Ureter (tissue), 1 donor: ENCODE measurements at places on chromosomes 1 and 21.

DNA sequence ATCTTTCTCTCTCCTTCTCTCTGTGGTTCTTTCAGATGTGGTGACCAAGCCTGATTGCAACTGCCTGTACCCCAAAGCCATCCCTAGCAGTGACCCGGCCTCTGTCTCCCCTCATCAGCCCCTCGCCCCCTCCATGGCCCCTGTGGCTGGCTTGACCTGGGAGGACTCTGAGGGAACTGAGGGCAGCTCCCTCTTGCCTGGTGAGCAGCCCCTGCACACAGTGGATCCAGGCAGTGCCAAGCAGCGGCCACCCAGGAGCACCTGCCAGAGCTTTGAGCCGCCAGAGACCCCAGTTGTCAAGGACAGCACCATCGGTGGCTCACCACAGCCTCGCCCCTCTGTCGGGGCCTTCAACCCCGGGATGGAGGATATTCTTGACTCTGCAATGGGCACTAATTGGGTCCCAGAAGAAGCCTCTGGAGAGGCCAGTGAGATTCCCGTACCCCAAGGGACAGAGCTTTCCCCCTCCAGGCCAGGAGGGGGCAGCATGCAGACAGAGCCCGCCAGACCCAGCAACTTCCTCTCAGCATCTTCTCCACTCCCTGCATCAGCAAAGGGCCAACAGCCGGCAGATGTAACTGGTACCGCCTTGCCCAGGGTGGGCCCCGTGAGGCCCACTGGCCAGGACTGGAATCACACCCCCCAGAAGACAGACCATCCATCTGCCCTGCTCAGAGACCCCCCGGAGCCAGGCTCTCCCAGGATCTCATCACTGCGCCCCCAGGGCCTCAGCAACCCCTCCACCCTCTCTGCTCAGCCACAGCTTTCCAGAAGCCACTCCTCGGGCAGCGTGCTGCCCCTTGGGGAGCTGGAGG, 12.7 kb downstream of the CSF1 start:
- no peak for DNase-seq

GRCh38 chr1:201361652-201362504, 15.6 kb downstream of the TNNT2 start:
- no peak for DNase-seq

DNA sequence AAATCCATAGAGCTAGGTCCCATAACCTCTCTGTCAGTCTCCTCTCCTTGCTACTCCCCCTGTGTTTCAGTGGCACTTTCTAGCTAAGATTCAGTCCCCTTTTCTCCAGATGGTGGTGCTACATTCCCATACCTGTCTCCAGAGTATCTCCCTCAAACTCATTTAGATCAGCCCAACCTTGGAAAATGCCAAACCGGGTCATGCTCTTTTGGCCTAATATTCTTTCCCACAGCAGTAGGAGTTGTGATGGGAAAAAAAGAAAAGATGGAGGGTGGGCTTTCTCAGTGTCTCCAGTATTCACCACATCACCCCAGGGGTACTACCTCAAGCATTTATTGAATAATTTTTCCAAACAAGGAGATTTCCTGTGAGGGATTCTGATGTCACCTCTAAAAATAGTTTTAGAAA, 3.2 kb upstream of the RXFP4 start:
- DNase-seq: peak; percentile 45

DNA sequence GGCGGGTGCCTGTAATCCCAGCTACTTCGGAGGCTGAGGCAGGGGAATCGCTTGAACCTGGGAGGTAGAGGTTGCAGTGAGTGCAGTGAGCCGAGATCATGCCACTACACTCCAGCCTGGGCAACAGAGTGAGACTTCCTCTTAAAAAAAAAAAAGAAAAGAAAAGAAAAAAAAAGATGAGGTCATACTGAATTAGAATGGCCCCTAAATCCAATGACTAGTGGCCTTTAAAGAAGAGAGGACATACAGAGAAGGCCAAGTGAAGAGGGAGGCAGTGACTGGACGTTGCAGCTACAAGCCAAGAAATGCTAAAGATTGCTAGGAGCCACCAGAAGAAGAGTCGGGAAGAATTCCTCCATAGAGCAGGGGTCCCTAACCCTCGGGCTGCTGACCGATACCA, 76.9 kb upstream of the TIAM1 start:
- no peak for DNase-seq

- DNase-seq: no peak
Measured at GRCh38 chr1:88678405-88678804, 5.7 kb upstream of the PKN2 start.

DNA sequence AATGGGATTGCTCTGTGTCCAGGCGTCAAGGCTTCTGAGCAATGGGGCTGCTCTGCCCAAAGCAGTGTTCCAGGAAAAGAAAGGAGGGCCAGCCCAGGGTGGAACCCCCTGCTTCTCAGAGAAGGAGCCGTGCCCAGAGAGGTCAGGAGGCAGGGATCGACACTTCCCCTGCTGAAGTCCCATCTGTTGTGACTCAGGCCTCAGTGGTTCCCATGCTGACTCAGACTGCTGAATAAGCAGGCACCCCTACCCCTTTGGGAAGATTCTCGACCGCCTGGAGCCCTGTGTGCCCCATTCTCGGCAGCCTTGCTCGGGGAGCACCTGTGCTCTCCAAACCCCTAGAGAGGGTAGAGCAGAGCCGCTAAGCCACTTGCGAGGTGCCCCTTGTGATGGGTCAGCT, 23.9 kb downstream of the PKP1 start:
- DNase-seq: no peak

DNA sequence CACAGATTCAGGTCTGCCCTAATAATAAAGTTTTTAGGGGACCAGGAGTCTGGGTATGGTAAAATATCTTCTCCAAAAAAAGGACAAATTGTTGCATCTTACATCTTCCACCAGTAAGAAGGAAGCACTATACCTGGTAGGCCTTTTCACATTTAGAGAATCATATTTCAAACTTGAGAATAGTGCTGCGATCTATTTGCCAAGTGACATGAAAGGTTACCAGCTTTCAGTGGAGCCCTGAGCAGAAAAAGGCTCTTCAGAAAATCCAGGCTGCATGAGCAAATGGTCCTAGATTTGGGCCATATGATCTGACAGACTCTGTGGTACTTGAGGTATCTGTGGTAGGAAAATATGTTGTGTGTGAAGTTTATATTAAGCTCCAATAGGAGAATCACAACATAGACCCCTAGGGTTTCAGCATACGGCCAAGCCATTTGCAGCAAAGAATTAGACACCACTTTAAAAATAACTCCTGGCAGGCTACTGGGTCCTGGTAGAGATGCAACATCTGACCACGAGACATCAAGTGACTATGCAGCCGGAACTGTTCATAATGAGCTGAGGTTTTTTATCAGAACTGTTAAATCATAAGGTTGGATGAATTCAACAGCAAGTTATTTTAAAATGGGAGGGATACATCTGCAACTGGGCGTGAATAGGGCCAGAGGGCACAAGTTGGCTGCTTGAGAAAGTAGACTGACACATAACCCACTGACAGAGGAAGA, 38.6 kb upstream of the CCDC190 start:
- DNase-seq: no peak

DNA sequence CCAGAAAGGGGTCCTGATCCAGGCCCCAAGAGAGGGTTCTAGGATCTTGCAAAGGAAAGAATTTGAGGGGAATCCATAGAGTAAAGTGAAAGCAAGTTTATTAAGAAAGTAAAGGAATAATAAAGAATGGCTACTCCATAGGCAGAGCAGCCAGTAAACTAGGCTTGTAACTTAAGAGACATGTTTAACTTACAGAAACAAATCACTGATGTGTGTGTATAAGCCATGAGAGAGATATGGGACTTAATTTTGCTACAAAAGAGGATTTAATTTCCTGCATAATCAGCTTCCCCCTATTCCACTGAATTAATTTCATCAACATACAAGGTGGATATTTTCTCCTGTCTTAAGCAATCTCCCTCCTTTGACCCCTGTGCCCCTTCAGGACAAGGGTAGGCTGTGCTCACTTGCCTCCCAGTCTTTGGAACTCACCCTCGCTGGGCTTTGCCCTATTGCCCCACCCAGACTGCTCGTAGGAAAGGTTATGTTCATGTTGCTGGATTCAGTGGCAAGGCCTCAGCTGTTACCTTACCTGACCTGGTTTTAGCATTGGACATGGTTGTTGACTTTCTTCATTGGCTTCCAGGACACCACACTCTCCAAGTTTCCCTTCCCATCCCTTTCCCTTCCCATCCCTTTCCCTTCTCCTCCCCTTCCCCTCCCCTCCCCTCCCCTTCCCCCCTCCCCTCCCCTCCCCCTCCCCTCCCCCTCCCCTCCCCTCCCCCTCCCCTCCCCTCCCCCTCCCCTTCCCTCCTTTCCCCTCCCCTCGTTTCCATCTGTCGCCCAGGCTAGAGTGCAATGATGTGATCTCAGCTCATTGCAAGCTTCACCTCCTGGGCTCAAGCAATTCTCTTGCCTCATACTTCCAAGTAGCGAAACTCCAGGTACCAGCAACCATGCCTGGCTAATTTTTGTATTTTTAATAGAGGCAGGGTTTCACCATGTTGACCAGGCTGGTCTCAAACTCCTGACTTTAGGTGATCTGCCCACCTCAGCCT, 44.6 kb downstream of the TBCE start:
- DNase-seq: no peak

GRCh38 chr21:44969931-44970755, 30.3 kb downstream of the SLX9 start:
- DNase-seq: no peak

GRCh38 chr1:182651339-182651724, 33.1 kb downstream of the RGS8 start:
- no peak for DNase-seq

DNA sequence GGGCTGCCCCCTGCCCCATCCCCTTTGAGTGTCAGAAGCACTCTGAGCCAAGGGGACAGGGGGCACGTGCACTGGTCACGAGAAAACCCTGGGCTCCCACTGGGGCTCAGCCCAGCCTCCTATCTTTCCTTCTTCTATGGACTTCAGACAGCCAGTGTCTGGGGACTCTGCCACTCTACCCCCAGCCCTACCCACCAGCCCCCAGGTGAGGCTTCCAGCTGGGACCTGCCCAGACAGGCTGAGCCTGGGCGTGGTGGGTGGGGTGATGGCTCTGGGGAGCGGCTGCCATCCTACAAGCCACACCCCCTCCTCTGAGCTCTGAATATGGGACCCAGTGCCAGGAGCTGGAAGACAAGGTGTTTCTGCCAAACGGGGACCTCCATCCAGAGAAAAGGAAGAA, 8.0 kb upstream of the SFN start:
- DNase-seq: no peak

- DNase-seq: no peak
Measured at GRCh38 chr1:99786751-99787501, 20.5 kb upstream of the FRRS1 start.

- no peak for DNase-seq
Measured at GRCh38 chr1:232248276-232248820, 381.6 kb downstream of the SIPA1L2 start.

DNA sequence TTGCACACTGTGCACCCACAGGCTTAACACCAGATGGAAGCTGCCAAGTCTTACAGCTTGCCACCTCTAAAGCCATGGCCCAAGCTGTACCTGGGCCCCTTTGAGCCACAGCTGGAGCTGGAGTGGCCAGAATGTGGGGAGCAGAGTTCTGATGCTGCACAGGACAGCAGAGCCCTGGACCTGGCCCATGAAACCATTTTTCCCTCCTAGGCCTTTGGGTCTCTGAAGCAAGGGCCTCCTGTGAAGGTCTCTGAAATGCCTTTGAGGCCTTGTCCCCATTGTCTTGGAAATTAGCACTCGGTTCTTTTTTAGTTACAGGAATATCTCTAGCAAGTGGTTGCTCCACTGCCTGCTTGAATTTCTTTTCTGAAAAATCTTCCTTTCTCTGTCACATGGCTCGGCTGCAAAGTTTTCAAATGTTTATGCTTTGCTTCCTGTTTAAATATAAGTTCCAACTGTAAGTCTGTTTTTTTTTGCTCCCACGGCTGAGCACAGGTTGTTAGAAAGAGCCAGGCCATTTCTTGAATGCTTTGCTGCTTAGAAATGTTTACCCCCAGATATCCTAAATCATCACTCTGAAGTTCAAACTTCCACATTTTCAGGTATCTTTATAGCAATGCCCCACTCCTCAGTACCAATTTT, 156.8 kb upstream of the GORAB start:
- no peak for DNase-seq

GRCh38 chr1:243455760-243456651, 200.2 kb downstream of the SDCCAG8 start:
- no peak for DNase-seq

DNA sequence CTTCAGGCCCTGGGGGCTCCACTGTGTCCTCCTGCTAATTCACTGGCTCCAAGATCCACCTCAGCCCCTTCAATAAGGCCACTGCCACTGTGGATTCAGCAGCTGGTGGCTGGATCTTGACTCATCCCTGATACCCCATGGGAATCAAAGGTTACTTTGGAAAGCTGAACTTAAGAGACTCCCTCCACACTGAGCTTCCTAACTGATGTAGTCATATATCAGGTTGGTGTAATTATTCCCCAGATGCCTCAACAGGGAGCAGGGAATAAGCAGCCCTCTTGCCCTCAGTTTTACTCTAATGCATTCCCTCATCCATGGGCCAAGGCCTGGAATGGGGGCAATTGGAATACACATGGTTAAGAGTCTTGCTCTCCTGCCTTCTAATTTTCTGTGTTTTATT, 164.6 kb downstream of the FASLG start:
- no peak for DNase-seq

DNA sequence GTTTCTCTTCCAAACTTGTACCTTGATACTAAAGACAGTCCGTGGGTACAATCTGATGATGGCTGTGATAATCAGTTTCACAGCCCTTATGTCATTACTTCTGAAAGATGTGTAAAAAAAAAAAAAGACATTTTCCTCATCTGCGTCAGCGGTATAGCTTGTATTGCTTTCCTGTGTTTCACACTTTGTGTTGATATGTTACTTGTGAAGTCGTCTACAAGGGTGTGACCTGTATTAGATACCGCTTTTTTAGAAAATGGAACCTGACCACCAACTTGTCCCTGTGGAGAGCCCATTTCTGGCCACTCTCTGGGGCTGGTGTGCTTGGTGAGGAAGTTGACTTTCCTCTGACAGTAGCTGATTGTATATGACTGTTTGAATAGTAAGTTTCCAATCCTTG, 50.5 kb downstream of the PEX14 start:
- DNase-seq: no peak

GRCh38 chr1:30920827-30921226, 12.3 kb upstream of the SDC3 start:
- no peak for DNase-seq
